ENCODE measurements at places on chromosomes 4 and X.

- DNase-seq: no peak
These were observed 794 bp downstream of the HSD17B13 start for GRCh38 chr4:87321888-87322287.

DNA sequence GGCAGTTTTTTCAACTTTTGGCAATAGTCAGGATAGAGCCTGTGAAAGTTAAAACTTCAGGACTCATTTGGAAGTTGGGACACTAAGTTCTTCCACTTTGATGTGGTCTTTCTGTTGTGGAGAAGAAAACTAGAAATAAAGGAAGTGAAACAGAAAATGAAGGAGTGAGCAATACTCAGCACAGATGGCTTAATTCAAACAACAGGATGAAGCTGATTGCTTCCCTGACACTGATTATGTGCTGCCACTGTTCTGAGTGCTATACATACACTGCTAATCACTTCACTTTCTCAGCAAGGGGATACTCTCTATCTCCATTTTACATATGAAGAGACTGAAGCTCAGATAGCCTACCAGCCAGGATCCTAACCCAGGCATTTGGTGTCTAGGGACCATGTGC, 235.1 kb upstream of the CPEB2 start:
- DNase-seq: no peak

DNA sequence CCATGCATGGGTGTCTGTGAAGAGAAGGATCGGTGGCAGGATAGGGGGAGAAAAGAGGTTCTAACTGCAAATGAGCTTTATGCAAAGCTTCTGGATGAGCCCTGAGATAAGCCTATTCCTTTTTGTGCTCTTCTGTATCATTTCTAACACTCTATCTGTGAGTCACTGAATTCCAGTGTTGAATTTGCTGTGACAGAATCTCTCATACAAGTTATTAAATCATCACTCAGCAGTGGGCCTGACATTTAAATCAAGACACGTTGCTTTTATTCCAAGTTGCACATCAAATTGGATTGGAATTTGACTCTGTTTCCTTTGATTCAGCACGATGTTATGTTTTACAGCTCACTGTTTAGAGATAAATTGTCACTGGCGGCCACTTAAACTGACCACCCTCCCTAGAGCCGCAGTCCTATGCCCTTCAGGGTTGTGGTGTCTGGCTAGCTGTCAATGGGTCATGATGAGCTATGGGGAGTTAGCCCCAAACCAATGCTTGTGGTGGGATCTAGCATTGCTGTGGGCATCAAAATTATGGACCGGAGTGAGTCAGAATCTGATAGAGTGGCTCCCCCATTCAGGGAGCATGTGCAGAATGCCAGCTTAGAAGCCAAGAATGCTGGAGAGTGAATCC, 42.7 kb downstream of the LHFPL1 start:
- no peak for DNase-seq

DNA sequence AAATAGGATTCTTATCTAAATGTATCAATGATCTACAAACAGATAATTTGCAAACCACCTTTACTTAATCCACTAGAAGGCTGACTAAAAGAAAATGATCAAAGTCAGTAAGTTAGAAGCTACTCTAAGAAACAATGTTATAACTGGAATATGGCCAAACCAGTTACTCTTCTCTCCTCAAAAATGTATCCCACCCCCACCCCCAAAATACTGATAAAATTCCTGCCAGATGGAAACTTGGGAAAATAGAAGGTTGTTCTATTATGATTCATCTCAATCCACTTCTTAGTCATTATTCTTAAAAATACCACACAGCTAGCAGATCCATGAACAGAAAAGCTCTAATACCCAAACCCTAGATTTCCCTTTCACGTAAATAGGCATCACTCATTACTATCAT, 206.4 kb downstream of the KLHL13 start:
- DNase-seq: no peak

- DNase-seq: no peak
These were observed 47.5 kb downstream of the MAGEA1 start for GRCh38 chrX:153226344-153227185.

DNA sequence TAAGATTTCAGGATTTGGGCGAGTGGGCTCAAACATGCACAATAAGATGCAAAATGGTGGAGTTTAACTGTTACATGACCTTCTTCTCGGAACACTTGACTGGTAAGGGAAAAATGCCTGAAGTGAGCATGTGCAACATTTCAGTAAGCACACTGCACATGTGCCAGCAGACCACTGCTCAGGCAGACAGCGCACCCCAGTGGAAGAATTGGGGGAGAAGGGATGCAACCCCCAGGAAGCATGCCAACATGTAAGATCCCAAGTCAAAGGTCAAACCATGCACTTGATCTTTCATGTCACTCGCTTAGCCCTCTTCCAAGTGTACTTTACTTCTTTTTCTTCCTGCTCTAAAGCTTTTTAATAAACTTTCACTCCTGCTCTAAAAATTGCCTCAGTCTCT, 256.3 kb downstream of the CENPC start:
- DNase-seq: no peak

DNA sequence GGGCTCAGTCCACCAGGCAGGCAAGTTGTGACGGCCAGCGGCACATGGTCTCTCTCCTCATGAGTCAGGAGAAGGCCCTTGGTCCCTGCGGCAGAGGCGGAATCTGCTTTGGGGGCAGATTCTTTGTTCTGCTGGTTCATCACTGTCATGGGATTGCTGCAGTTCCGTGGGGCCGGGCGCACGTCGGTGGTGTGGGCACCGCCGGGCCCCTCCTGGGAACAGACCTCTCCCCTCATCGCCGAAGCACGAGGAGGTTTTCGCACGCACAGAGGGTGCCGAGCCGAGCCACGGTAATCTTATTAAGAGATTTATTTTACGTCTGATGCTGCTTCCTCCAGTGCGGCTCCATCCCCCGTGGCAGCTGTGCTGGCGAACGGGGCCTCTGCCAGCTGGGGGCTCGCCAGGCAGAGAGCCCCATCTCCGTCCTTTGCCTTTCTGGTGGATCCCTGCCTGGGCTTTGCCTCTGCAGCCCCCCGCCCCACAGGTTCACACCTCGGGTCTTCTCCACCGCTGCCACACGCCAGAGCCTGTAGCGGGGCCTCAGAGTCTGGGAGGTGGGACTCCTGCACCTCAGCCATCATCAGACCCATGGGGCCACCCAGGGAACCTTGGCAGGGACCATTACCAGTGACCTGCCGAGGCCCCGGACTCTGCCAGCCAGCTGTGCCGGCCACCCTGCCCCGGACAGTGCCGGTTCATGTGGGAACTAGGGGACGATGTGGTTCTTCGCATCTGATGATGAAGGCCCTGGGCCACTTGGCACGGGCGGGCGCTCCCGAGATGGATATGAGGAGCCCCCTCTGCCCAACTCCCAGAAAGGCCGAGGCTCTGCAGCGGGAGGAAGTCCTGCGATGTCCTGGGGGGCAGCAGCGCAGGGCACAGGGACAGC, 86.7 kb upstream of the NKX1-1 start:
- no peak for DNase-seq

Measured in stimulated activated CD4-positive, alpha-beta T cell treated with anti-CD3 and anti-CD28 coated beads, Interleukin-4, amount 100 ng/mL, for 4 hours (primary cell).